H1 (cell line): ENCODE measurements at places on chromosomes 7 and 10.

DNA sequence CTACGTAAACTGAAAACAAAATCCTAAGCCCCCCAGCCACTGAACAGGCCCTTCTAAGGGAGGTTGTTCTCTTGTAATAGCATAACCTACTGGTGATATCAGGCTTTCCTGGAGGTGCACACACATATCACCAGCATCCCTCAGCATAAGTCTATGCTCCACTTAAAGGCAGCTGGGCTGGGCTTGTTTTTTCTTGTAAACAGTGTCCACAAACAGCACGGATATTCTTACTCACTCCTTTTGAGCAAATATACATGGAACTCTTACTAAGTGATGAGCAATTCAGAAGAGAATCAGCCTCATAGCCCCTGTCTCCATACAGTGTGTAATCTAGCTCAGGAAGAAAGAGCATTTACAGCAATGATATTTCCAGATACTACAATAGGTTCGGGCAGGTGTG is 2.4 kb downstream of the LRIT1 start:
- H3K27ac ChIP-seq, result no peak overlapping the region
- no peaks in the 10 kb centered on the region for H3K36me3 ChIP-seq
- no peaks in the 10 kb centered on the region for H3K27me3 ChIP-seq
- no peak for DNase-seq
- H3K4me3 ChIP-seq, result no peak overlapping the region

- no peaks in the 10 kb centered on the region for H3K27me3 ChIP-seq
- H3K36me3 ChIP-seq, result no peaks in the 10 kb centered on the region
- H3K4me1 ChIP-seq, result 0 out of 2 replicates have a peak, but pooled peaks cover 4% of the 10 kb centered on the region
- DNase-seq, result no peak
Observed at GRCh38 chr7:134695321-134695860, 48.7 kb downstream of the BPGM start.

- peaks cover 3% of the 10 kb centered on the region; the same call in 1 of the 2 replicates for H3K4me1 ChIP-seq
- H3K36me3 ChIP-seq, result no peaks in the 10 kb centered on the region
- H3K27ac ChIP-seq, result no peak overlapping the region
- no peak for DNase-seq
Observed at GRCh38 chr7:70042533-70042932, 444.3 kb downstream of the AUTS2 start.

GRCh38 chr7:99379043-99379577 is 4.6 kb downstream of the ARPC1B start:
- H3K4me3 ChIP-seq, result no peak overlapping the region
- no peak overlapping the region for H3K27ac ChIP-seq
- H3K27me3 ChIP-seq, result no peaks in the 10 kb centered on the region
- no peaks in the 10 kb centered on the region for H3K36me3 ChIP-seq
- peaks cover 5% of the 10 kb centered on the region for H3K4me1 ChIP-seq

GRCh38 chr7:114934713-114935112 is 12.8 kb downstream of the MDFIC start:
- H3K27ac ChIP-seq, result no peak overlapping the region
- no peaks in the 10 kb centered on the region for H3K27me3 ChIP-seq
- DNase-seq, result no peak
- H3K4me1 ChIP-seq, result no peaks in the 10 kb centered on the region
